ENCODE measurements at places on chromosomes 1 and 21.

GRCh38 chr1:219988387-219988786 is 57.9 kb downstream of the EPRS1 start:
- DNase-seq = peak; percentile 11

DNA sequence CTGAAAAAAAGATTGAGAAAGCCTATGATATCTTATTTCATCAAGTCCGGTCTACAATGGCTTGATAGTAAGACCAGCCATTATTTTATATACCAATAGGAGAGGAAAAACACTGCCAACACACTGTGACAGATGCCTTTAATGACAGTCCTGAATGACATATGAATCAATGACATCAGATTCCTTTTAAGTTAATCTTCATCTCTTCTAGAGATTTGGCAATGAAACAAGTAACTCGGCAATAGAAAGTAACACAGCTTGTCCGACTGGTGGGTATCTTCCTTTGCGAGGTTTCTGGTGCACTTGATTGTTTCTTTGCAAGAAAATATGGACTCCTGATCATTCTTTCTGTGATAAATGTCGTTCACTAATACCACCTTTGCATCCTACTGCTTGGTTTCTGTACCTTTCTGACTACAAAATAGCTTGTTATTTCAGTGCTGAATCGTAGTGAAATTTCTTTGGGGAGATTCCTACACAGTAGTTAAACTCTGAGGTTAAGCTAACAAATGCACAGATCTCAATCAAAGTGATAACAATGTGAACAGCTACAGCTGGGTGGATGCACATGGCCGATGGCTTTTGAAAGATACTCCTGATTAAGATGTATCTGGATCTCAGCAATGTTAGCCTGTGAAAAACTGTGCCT is 104.7 kb downstream of the MRPS6 start:
- no peak for DNase-seq

GRCh38 chr1:186014370-186015037 is 280.3 kb downstream of the HMCN1 start:
- no peak for DNase-seq

GRCh38 chr21:25964015-25964414 is 206.6 kb downstream of the APP start:
- no peak for DNase-seq

GRCh38 chr1:201123866-201124265 is 3.1 kb downstream of the ASCL5 start:
- DNase-seq = no peak

GRCh38 chr1:205375835-205376545 is 19.3 kb upstream of the KLHDC8A start:
- peak; percentile 75 for DNase-seq

DNA sequence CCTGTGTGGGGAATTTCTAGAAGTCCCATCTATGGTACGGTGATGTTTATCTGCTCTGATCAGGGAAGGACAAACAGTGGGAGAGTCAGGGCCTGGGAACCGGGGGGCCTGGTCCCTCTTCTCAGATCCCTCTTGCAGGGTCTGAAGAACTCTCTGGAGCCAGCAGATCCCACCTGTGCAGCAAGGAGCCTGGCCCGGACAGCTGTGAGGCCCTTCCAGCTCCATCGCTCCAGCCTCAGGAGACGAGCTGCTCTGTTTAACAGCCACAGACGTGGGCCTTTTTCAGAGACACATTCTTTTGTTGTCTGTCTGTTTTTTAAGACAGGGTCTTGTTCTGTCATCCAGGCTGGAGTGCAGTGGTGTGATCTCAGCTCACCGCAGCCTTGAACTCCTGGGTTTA is 14.5 kb downstream of the C1orf174 start:
- no peak for DNase-seq

DNA sequence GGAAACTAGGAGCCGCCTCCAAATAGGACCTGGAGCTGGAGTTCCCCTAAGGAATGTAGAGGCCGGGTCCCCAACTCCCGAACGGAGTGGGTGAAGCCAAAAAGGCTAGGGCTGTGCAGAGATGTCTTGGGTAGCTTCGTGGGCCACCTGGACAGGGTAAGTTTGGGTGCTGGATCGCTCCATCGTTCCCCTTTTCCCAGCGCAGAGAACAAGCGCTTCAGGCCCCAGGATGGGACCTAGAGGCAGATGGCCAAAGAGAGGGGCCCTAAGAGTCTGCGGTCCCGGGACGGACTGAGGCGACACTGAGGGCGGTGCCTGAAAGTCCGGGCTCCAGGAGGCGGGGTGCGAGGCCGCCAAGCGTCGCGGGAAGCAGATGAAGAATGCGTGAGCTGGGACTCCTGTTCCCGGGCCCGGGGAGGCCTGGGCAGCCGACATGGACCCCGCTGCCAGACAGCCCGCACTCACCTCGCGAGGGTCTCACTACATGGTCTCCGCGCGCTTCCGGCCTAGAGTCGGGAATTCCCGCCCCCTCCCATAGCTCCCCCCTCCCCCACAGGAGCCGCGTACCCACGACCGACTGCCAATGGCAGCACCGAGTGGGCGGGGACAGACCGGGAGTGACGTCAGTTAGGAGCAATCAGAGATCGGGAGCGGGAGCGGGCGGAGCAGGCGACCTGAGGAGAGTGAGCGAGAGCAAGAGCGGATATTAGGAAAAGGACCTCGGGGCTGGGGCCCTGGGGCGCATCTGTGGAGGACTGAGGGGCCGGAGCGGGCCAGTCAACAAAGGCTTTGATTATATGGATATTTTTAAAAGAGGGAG is at the start of gene SLC39A1:
TSS of gene SLC39A1 (minus strand) at position 508 of the 820 bp plus-strand sequence. CDS start 822 bp downstream, outside the sequence.
- peak; percentile 99 for DNase-seq

DNA sequence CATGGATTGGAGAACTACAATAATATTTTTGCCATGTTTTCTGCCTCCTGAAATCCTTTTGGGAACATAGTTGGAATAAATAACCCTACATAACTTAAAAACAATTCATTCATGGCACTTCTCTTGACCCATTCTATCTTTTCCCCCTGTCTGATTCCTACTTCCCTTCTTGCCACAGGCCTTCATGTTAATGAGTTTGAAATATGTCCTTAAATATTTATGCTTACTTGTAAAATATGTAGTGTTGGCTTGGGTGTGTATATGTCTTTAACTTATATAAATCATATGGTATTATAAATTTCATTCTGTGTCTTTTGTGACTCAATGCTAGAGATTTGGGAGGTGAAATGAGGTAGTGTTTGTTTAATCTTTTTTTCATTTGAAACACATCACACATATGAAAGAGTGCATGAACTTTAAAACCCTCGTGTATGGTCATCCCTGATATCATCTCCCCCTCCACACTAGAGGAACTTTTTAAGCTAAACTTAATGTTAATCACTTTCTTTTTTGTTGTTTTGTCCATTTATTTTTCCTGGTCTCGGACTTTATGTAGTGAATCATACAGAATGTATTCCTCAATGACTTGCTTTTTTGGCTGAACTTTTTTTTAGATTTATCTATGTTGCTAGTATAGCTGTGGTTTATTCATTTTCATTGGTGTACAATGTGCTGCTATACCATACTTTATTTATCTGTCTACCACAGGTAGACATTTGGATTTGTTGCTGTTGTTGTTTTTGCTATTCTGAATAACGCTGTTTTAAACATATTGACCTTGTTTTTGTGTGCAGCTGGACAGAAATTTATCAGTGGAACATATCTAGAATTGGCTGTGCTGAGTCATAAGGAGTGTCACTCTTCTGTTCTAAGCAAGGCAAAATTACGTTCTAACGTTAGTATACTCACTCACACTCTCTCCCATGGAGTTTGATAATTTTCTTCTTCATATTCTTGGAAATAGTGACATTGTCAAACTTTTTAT is 441.6 kb downstream of the PLPP3 start:
- DNase-seq = no peak

DNA sequence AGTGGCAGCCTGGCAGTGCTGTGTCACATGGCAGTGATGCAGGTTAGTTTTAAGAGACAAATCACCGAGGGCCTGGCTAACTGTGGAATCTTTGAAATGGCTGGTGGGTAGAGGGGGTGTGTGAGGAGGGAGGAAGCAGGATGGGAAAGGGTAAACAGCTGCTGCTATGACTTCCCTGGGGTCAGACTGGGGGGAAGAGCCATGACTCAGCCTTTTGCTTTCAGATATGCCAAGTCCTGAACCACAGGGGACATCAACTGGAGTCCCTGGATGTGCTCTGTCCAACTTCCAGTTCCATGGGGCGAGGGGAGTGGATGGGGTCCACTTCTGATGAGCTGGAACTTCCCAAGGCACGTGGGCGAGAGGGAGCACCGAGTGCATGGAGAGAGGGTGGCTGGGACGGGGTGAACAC is 121.1 kb upstream of the ADAR start:
- DNase-seq = peak; percentile 45

- DNase-seq = no peak
Observed at GRCh38 chr1:98459486-98459870, 202.0 kb upstream of the SNX7 start.

GRCh38 chr1:63264161-63264560 is 58.2 kb upstream of the FOXD3 start:
- no peak for DNase-seq

All from ELF-1 (cell line).